Activated T-cell treated with anti-CD3 and anti-CD28 coated beads, Interleukin-2, amount 50 U/mL, for 48 hours (primary cell): ENCODE measurements at places on chromosomes 2 and 18.

GRCh38 chr2:176574484-176575236 lies 305.4 kb downstream of the MTX2 start:
- no peak for DNase-seq

- DNase-seq: peak; percentile 74
These were observed 125.9 kb downstream of the MAP4K4 start for GRCh38 chr2:101823347-101823791.

GRCh38 chr2:182824056-182824766 lies 42.2 kb downstream of the FRZB start:
- no peak for DNase-seq

GRCh38 chr18:73099759-73100158 lies 232.0 kb upstream of the NETO1 start:
- no peak for DNase-seq

- no peak for DNase-seq
These were observed 118.4 kb downstream of the BCL2L11 start for GRCh38 chr2:111239107-111239506.

- DNase-seq: no peak
These were observed 48.4 kb downstream of the TANK start for GRCh38 chr2:161208527-161209139.

DNA sequence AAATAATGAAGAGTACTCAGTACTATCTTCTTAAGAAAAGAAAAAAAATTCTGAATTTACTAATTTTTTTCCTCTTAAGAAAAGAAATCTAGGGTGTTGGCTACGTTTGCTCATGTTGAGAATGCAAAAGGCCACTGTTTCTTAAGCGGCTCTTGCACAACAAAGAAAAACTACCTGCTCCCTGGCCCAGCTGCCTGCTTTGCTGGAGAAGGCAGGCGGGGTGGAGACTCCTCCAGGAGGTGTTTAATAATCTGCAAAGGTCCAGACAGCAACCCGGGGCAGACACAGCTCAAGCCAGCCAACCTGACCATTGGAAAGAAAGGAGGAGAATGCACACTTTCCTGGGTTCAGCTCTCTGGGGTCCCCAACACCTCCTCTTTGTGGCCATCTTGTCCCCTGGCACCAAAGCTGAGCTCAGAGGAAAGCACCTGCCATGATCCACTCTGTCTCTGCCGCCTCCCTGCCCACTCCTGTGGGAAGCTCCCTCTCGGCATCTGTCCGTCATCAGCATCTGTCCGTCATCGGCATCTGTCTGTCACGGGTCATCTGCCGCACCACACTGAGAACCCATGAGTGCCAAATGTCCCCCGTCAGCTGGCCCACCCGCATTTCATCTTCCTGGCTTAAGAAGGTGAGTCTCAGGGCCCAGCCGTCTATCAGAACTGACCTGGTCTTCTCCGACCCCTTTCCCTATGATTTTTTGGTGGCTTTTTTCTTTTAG lies 11.9 kb downstream of the ZNF516 start:
- DNase-seq: no peak

DNA sequence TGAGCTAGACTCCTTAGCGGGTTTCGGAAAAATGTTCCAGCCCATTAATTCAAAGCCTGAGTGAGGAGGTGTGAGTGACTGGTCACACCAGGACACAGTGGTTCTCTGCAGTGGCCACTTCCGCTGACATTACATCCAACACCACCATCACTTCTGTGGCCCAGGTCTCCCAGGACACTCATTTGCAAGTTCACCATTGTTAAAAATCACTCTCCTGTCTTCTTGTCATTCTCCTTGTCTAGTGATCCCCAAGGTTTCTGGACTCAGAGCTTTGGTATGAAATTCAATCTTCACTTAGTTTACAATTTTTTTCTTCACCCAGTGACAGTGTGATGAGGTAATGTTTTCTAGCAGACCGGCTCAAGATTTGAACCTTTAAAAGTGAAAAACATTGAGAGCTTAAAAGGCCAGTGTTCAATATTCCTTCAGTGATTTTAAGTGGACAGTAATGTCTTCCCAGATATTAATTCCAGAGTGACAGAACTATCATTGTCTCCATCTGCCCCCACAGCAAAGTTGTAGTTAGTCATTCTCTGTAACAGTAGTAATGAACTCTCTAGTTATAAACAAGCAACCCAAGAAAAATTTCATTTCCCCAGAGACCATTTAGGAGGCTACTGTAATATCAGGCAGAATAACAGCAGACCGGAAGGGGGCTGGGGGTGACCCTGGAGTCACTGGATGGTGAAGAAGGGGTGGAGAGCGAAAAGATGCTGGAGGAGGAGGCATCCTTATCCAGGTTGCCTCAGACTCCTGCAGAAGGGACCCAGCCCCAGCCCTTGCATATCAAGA lies 164.9 kb downstream of the GFPT1 start:
- DNase-seq: no peak

DNA sequence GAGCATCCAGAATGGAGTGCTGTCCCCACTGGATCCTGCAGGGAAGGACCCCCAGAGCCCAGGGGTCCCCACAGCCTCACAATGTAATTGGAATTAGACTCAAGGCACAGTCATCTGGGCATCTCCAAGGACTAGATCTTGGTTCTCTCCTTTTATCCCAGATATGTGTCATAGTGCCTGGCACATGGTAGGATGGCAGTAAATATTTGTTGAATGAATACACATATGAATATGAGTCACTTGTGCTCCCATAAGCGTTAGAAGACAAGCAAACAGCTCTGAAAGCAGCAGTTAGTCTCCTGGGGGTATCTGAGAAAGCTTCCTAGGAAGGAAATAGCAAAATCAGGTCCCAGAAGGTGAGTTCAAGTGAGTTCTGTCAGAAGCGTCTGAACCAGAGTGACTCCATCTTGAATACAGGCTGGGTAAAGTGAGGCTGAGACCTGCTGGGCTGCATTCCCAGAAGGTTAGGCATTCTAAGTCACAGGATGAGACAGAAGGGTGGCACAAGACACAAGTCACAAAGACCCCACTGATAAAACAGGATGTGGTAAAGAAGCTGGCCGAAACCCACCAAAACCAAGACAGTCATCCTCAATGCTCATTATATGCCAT lies 234.1 kb upstream of the ID2 start:
- DNase-seq: peak; percentile 13

GRCh38 chr2:142824756-142825155 lies 52.7 kb upstream of the KYNU start:
- DNase-seq: no peak
